ENCODE measurements at places on chromosomes 5 and 9.

- DNase-seq = no peak
Measured at GRCh38 chr5:65364907-65365306, 116.8 kb downstream of the ADAMTS6 start.

- no peak for DNase-seq
Measured at GRCh38 chr5:15929611-15930263, 249.9 kb downstream of the MARCHF11 start.

DNA sequence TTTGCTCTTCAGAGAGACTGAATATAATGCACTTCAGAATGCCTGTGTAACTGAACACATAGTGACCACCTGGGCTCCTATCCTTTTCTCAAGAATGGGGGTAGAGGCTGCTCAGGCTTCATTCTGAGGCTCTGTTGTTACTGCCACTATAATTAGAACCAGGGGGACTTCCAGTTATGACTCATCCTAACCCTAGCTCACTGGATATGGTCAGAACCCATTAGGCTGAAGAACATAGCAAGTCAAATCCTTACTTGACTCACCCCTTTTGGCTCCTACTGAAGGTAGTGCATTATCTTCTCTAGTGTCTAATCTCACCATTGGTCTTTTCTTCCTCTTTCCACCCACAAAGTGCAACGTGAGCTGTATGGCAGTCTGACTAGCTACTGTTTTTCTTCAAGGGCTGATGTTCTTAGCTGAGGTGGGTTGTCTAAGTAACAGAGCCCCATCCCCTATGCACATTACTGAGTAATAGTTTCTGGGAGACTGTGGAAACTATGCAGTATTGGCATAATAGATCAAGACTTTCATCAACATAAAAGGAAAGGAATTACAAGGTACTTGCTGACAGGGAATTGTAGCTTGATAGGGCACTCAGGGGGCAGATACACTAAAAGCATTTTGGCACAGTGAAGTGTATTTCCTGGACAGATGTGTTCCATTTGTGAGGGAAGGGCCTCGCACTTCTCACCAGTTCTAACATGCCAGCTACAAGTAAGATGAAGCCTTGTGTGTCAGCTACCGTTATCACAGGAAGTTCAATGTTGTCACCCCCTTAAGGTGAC lies 431.0 kb upstream of the MEF2C start:
- no peak for DNase-seq

DNA sequence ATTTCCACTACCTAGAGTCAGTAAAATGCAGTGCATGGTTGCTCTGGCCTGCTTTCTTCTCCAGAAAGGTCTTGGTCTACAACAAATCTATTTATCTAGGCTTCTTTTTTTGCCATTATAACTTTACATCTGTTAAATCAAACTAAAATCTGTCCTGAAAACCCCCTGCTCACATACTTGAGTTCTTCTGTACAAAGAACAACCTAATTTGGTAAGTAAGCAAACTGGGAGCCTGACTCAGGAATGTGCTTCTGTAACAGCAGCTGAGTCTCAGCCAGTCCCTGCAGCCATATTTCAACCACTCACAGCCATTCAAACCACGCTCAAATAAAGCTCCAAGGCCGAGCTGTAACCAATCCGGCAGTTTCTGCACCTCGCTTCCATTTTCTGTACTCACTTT lies 95.8 kb downstream of the PLPP1 start:
- DNase-seq = no peak

DNA sequence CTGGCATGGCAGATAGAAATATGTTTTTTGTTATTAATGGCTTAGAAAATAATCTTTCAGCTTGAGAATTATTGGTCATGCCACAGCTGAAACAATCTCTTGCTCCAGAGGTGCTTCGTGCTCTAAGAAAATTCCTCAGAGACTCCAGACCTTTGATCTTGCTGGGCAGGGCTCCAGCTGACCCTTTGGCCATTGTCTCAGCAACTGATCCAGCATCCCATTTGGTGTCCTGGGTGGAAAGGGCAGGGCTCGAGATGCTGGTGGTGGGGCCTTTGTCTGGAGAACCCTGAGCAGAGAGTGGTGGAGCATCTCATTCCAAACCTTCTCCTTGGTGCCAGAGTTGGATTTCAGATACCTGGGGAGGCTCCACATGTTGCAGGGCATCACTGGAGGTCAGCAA lies 43.2 kb upstream of the PIK3R1 start:
- DNase-seq = no peak

DNA sequence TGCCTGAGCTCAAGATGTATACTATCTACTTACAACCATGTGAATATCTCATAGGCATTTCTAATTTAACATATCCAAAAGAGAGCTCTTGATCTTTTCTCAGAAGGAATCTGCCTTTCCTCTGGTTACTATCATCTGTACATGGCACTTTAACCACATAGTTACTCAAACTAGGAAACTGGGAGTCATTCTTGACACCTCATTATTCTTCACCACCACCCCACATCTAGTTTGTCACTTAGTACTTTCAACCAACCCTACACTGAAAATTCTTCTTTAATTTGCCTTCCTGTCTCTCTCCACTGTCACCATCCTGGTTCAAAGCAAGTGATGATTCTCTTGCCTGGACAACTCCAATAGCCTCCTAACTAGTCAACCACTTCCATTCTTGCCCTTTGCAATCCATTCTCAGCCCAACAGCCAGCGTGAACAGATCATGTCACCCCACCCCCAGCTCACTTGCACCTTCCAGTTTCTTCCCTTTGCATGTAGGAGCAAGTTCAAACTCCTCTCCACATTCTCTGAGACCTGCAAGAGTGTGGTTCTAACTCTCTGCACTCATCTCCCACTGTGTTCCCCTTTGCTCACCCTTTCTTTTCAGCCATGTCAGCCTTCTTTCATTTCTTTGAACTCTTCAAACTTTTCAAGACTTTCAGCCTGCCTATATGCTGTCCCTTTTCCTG lies 17.3 kb upstream of the SMAD5 start:
- no peak for DNase-seq

DNA sequence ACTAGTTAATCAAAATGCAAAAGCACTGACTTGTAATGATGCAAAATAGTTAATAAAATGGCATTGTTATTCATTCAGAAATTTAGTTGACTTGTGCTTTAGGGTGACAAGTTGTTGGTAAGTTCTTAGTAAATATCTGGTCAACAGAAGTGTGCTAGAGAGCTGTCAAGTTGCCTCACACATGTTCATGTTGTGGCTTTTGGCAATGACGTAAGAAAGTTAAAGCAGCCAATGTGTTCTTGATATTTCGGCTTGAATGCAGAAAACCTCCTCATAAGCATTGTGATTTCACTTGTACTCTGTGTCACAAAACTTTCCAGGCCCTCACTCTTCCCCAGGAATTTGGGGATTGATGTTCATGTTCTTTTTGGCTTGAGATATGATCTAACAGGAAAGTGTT lies 626.7 kb downstream of the PRR16 start:
- DNase-seq = no peak

- DNase-seq = no peak
Measured at GRCh38 chr5:73564675-73565074, 764 bp downstream of the ANKRA2 start.

Measured in NCI-H524 treated with DMSO at 0.1 percent for 48 hours (cell line).